Upper lobe of left lung (tissue), 6 donors: ENCODE measurements at places on chromosomes 3 and 15. TPM values are rescaled to one million over a fixed set of nuclear protein-coding genes. Genes with fewer than 3 reads are reported as not detected.

KCNMB3 gene
- 2.3 TPM for total RNA-seq

DNA sequence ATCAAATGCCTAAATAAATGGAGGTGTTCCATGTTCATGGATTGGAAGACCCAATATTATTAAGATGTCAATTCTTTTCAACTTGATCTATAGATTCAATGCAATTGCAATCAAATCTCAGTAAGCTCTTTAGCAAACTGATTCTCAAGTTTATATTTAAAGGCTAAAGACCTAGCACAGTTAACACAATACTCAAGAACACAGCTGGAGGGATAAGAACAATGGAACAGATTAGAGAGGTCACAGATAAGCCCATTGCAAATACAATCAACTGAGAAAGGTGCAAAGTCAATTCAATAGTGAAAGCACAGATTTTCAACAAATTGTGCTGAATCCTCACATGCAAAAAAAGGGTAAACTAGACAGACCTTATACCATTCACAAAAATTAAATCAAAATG lies 198.9 kb downstream of the P3H2 start:
- H3K27me3 ChIP-seq, result no peaks in the 10 kb centered on the region
- H3K4me3 ChIP-seq, result no peak overlapping the region
- DNase-seq, result no peak
- H3K27ac ChIP-seq, result no peak overlapping the region

RAF1 gene
- total RNA-seq, result 102 TPM

- H3K27ac ChIP-seq, result no peak overlapping the region
- no peaks in the 10 kb centered on the region for H3K27me3 ChIP-seq
- DNase-seq, result no peak
- H3K36me3 ChIP-seq, result no peaks in the 10 kb centered on the region
These were observed 20.2 kb downstream of the DNAJB11 start for GRCh38 chr3:186590580-186591295.

GRCh38 chr3:138914870-138915502 lies 32.0 kb downstream of the FOXL2 start:
- DNase-seq, result no peak
- no peaks in the 10 kb centered on the region for H3K36me3 ChIP-seq
- peak overlapping the region; percentile 98 for H3K27ac ChIP-seq

DNA sequence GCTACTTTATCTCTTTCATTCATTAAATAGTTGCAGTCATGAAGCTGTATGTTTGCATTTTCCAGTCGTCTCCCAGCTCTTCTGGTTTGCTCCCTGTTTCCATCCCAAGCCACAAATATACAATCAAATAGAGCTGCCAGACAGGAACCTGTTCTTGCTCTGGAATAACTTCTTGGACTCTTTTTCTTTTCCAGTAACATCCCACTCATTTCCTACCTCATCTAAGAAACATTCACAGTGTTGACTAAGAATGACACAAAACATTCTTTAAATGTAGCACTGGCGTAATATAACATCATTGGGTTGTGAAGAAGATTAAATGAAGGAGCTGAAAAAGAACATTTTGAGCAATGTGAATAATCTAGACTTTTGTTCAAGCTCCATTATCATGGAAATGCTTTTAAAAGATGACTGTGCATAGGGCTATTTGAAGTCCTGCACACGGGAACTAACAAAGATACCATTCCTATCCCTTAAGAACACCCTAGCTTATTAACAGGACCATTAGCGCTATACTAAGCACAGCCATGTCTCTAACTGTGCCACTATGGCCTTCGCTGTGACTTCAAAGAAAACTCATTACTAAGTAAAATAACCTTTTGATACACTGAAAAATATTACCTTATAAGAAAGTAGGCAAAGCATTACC lies 574.0 kb downstream of the NAALADL2 start:
- no peaks in the 10 kb centered on the region for H3K27me3 ChIP-seq
- no peak overlapping the region for H3K27ac ChIP-seq
- DNase-seq, result no peak
- no peaks in the 10 kb centered on the region for H3K36me3 ChIP-seq
- H3K4me1 ChIP-seq, result no peaks in the 10 kb centered on the region
- H3K4me3 ChIP-seq, result no peak overlapping the region

CPEB1 gene
- total RNA-seq, result 3.4 TPM

DNA sequence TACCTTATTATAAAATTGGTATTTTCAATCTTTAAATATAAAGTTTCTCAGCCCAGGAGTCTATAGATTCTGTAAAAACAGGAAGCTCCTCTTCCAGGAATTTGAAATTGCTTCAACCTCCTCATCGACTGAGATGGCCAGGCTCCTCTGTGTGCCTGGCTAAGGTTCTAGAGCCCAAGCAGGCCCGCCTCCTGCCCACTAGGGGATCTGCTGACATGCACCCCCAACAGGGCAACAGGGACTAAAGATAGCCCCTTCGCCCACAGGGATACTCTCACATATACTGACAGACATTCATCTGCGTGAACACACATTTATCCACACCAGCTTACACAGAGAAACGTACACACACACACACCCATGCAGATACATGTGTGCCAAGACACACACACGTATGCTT lies 183.1 kb upstream of the TLE3 start:
- DNase-seq, result no peak
- H3K27me3 ChIP-seq, result no peaks in the 10 kb centered on the region
- no peak overlapping the region for H3K27ac ChIP-seq
- no peaks in the 10 kb centered on the region for H3K36me3 ChIP-seq
- H3K4me1 ChIP-seq, result peaks cover under 1% of the 10 kb centered on the region

DNA sequence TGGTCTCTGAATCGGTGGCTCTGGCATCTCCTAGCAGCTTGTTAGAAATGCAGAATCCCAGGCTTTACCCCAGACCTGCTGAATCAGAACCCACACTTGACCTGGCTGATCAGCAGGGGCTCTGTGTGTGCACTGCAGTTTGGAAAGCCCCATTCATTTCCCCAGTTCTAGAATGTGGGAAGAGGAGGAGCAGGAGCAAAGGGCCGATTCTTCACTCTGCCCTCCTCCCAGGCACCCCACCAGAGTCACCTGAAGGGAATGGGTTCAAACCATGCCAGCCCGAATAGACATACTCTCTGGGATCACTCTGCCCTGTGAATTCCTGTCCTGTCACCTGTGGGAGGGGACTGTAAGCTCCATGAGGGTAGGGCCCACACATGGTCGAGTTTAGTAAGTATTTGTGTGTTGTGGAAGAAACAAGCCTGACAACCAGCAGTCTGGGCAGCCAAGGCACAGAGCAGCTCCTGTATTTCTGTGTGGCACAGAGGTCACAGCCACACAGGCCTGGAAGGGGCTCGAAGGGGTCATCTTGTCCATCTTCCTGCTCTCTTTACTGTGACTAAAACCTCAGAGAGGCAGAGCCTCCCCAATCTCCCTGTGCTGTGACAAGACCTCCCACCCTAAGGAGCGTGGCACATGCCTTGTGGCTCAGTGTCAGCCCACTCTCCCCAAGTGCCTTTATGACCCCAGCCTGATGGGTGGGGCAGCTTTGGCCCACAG lies 29.0 kb upstream of the HHATL start:
- no peaks in the 10 kb centered on the region for H3K36me3 ChIP-seq
- no peak for DNase-seq

GRCh38 chr3:146682171-146682570 lies 77.0 kb upstream of the PLSCR5 start:
- no peaks in the 10 kb centered on the region for H3K4me1 ChIP-seq
- DNase-seq, result no peak
- no peaks in the 10 kb centered on the region for H3K27me3 ChIP-seq
- H3K36me3 ChIP-seq, result no peaks in the 10 kb centered on the region
- no peak overlapping the region for H3K4me3 ChIP-seq
- no peak overlapping the region for H3K27ac ChIP-seq

RASGRP1 gene
- total RNA-seq, result 4.8 TPM

GRCh38 chr3:122671553-122671952 lies 9.1 kb upstream of the PARP14 start:
- no peak overlapping the region for H3K4me3 ChIP-seq
- no peak overlapping the region for H3K27ac ChIP-seq
- H3K4me1 ChIP-seq, result no peaks in the 10 kb centered on the region
- H3K36me3 ChIP-seq, result no peaks in the 10 kb centered on the region
- no peaks in the 10 kb centered on the region for H3K27me3 ChIP-seq

DNA sequence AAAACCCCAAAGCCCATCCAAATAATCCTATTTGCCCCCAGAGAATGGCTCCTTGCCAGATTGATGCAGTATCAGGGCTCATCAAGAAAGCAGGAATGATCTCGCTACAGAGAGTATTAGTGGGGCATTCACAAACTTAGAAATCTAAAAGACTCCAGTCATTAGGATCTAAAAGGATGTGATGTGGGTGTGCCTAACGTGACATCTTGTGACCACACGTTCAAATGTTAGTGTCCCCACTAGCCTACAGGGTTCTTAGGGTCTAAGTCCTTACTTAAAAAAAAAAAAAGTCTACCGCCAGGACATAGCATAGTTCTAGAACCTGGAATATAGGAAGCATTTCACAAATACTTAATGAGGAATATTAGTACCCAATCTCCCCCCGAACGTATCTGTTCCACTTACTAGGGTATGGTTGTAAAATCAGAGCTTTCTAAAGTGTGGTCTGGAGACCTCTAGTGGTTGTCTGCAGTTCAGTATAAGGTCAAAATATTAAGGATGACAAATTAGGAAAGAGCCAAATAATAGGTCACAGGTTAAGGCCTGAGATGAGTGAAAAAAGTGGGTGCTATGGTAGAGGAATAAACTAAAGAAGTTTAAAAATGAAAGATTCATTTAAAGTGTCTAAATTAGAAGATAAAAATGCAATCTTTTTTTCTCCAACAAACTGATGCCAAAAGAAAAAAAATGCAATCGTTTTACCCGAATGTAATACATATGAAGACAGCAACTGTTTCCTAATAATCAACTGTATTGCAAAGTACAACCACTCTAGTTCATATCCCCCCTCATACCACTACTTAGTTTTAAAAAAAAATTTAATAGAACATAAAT lies 4.2 kb upstream of the CHRM5 start:
- DNase-seq, result no peak
- no peak overlapping the region for H3K4me3 ChIP-seq
- no peak overlapping the region for H3K27ac ChIP-seq
- no peaks in the 10 kb centered on the region for H3K27me3 ChIP-seq

MEX3B gene
- total RNA-seq, result 3.0 TPM

GRCh38 chr3:171226794-171227193 lies 200.3 kb upstream of the SLC2A2 start:
- no peak for DNase-seq
- no peaks in the 10 kb centered on the region for H3K27me3 ChIP-seq
- no peak overlapping the region for H3K4me3 ChIP-seq
- H3K36me3 ChIP-seq, result no peaks in the 10 kb centered on the region
- no peaks in the 10 kb centered on the region for H3K4me1 ChIP-seq
- no peak overlapping the region for H3K27ac ChIP-seq

DNA sequence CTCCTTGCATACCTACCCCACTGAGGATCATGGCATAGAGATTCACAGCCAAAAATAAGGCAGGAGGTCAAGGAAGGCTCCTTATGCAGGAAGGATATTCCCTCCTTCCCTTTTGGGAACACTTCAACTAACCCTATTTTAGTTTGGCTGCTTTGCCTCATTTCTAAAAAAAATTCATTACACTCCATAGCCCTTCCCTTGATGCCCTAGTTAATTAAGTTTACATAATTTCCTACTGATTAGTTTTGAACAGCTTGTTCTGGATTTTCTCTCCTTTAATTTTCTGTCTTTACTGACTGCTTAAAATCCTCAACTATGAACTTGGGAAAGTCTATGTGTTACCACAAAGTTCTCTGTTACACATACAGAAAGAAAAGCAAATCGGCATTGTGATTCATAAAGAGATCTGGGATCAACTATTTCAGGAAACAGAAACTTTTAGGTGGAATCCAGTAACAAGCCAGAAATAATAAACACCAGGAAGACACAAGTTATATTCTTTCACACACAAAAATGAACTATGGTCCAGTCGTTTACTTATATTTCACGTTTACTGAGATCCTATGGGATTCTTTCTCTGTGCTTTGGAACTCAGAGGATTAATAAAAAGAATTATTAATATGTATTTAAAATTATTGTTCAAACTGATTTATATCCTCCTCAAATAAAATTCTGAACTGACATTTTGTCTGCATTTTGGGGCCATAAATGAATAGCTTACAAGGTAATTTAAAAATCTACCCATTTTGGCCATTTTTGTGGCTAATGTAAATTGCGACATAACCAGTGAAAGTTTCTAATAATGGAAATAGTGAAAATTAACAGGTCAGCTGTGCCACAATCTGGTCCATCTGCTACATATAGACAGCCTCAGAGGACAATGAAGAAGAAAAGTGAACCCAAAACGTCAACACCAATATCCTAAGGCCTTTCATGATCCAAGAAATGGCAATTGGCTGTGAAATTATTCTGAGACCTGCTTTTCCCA lies 113.8 kb downstream of the FRMD5 start:
- H3K36me3 ChIP-seq, result no peaks in the 10 kb centered on the region
- H3K4me3 ChIP-seq, result no peak overlapping the region
- no peaks in the 10 kb centered on the region for H3K4me1 ChIP-seq
- H3K27me3 ChIP-seq, result no peaks in the 10 kb centered on the region
- DNase-seq, result no peak
- no peak overlapping the region for H3K27ac ChIP-seq

SUSD5 gene
- not detected for total RNA-seq

DNA sequence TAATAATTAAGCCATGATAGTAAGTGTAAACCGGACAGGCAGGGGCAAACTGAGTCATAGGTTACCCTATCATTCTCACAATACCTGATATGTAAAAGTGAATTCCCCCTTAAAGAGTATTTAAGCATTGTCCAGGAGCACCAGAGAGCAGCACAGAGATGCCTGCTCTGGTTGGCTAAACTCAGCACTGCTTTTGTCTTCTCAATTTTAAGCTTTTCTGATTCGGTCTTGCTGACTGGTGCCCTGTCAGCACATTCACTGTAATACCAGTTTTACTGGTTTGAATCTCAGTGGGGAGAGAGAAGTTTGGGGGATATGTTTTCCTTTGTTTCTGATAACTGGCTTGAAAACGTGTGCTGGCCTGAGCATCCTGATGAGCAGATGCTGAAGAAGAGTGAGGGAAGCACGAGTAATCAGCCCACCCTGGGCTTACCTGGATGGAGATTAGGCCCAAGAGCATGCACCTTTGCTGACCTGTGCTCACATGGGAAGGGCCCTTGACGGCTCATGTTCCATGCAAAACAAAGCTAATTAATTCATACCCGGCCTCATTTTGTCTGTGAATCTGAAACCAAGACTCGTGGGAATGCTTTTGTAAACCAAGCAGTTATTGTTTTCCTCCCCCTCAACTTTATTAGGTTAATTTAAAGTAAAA lies 208.5 kb upstream of the MRPL3 start:
- no peaks in the 10 kb centered on the region for H3K36me3 ChIP-seq
- H3K27ac ChIP-seq, result no peak overlapping the region
- no peaks in the 10 kb centered on the region for H3K27me3 ChIP-seq
- H3K4me1 ChIP-seq, result no peaks in the 10 kb centered on the region
